ENCODE measurements at places on chromosomes 16 and 17.

DNA sequence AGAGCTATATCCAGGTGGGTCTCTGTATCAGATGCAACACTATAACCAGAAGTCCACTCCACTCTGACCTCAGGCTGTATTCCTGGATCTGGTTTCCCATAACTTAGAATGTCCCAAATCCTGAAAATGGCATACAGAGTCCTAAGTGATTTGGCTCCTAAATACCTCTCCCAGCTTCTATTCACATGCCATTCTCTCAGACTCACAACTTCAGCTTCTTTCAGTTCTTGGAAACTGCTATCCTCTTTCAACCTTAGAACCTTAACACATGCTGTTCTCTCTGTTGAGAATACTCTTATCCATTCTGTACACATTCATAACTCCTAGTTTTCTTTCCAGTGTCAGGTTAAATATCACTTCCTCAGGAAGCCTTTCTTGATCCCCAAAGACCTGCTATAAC is 132.0 kb downstream of the BRIP1 start:
- DNase-seq: no peak

DNA sequence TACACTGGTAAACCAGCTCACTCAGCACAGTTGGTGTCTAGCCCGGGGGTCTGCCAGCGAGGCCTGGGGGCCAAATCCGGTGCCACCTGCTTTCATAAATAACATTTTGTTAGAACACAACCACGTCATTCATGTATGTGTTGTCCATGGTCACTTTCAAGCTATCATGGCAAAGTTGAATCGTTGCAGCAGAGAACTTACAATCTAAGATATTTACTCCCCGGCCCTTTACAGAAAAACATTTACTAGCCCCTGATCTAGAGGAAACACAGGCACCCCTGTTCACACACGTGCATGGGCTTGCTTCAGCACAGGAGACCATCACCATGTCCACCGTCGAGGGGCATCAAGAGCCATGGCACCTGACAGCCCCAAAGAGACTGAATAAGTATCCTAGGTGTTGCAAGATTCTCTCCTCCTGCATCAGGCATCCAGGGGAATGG is 111.4 kb upstream of the DNAH9 start:
- DNase-seq: peak; percentile 39

DNA sequence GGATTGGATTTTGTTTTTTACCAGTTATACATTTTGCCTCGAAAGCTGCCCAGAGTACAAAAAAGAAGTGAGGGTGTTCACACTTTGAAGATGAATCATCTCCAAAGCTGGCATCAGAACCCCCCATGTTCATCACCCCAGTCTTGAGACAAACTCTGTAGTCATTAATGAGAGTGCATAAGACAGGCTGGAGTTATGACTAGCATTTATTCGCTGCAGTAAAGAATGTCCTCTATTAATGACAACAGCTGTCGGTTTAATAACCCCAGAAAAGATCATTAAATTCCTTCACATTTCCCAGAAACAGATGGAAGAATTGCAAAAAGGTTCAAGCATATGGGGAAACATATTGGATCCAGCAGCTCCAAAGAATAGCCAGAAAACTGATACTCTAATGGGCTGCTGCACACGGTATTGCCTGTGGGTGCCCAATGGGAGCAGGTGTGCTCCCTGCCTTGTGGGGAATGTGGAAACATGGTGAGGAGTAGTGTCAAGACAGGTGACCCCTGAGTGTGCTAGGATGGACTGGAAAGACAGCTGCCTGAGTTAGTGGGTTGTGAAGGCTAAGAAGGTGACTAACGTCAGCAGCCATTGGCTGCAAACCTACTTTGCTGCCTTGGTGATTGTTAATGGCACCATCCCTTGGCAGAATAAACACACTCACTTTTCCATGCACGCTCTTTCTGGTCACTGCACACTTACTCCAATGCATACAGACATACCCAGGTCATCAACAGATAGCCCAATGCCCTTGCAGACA is 81.9 kb downstream of the AIPL1 start:
- DNase-seq: no peak

- DNase-seq: no peak
These were observed 6.9 kb downstream of the HERPUD1 start for GRCh38 chr16:56938664-56939513.

- peak; percentile 89 for DNase-seq
These were observed 309.4 kb downstream of the SEC14L1 start for GRCh38 chr17:77449908-77450741.

GRCh38 chr16:69889295-69889964 is 61.7 kb upstream of the CLEC18A start:
- DNase-seq: no peak

DNA sequence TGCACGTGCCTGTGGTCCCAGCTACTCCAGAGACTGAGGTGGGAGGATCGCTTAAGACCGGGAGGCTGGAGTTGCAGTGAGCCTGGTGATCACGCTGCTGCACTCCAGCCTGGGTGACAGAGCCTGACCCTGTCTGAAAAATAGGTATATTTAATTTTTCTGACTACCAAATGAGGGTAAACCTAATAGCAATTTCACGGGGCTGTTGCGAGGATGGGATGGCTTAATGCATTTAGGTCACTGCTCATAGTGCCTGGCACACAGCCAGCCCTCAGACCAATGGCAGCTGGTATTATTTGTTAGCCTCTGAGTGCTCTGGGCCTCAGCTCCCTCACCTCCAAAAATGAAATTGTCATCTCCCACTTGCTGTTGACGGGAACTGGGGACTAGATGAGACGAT is 5.9 kb upstream of the CDIP1 start:
- no peak for DNase-seq

GRCh38 chr17:14098246-14098645 is 28.9 kb downstream of the COX10 start:
- DNase-seq: no peak

DNA sequence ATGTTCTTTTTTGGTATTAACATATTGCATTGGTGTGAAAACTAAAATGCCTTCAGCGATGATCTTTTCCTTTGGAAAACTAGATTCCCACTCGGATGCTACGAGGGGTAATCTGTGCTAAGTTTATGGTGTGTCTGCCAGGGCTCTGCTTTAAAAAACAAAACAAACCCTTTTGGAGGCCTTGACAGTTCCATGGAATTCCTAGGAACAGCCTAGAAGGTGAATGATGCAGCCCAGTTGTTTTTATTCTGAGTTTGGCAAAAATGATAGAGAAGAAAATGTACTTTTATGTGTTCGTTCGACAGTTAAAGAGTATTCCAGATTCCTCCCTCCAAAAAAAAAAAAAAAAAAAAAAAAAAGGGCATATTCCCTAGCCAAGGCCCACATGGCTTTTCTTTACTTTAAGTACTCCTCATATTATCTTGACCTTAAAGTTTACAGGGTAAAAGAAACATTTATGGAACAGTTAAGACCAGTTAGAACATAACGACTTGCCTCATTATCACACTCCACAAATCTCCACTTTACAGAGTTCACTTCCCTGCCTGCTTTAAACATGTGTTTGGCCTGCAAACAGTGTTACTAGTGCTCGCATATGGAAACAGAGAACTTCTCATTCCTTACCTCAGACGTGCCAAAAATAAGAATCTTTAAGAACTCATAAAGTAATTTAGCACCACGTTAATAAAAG is 159.1 kb downstream of the WWOX start:
- no peak for DNase-seq

DNA sequence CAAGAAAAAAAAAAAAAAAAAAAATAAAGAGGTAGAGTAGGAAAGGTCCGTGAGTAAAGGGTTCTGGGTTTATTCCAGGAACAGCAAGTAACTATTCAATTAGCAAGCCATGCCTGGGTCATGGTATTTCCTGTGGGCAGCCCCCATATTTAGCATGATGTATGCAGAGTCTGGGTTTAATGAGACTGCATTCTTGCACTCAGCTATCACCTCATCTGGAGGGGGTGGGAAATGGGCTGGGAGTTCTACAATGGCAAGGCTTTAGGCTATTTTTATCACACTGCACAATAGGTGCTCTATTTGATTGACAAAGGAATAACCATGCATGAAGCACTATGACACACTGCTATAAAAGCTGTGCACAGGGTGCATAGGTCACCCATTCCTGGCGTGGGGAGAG is 104.0 kb upstream of the CCL2 start:
- no peak for DNase-seq

DNA sequence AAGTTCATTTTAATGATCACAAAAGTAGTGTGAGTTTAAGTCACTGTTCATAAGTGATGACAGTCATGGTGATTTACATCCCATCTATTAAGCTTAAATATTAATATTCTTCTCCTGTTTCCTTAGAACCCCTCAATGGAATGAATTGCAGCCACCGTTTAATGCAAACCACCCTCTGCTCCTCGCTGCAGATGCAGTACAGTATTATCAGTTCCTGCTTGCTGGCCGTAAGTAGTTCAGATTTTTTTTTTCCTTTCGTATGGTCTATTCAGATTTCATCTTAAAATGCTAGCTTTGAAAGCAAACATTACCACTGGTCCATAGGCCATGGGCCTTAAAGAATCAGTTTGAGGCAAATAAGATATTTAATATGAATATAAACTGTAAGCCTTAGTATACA is 359.0 kb upstream of the TBX2 start:
- DNase-seq: no peak

DNA sequence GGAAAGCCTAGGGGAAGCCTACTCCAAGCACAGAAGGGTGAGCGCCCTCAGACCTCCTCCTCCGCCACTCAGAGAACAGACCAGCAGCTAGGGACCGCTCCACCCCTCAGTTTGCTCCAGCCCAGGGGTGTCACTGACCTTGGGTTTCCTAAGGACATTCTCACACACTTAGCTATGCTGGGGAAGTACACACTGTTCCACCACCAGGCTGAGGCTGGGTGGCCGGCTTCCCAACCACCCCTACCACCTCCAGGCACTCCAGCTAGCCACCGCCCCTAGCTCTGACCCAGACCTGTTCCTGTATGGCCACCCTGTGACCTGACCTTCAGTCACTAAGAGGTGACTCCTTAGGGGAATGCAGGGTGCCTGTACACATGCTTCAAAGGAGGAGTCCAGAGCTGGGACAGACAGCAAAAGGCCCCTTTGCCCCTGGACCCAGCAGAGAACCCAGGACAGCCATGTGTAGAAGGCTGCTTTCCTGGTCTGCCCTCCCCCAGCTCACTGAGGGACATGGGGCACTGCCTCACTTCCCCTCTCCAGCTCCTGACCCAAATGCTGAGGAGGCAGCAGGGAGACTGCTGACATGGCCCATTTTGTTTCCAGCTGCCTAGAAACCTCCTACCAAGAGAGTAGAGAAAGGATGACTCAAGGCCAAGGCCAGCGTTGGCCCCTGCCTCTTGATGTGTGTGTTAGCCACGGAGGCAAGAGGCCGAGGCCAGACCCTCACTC is 6.7 kb downstream of the HSPB9 start:
- no peak for DNase-seq

DNA sequence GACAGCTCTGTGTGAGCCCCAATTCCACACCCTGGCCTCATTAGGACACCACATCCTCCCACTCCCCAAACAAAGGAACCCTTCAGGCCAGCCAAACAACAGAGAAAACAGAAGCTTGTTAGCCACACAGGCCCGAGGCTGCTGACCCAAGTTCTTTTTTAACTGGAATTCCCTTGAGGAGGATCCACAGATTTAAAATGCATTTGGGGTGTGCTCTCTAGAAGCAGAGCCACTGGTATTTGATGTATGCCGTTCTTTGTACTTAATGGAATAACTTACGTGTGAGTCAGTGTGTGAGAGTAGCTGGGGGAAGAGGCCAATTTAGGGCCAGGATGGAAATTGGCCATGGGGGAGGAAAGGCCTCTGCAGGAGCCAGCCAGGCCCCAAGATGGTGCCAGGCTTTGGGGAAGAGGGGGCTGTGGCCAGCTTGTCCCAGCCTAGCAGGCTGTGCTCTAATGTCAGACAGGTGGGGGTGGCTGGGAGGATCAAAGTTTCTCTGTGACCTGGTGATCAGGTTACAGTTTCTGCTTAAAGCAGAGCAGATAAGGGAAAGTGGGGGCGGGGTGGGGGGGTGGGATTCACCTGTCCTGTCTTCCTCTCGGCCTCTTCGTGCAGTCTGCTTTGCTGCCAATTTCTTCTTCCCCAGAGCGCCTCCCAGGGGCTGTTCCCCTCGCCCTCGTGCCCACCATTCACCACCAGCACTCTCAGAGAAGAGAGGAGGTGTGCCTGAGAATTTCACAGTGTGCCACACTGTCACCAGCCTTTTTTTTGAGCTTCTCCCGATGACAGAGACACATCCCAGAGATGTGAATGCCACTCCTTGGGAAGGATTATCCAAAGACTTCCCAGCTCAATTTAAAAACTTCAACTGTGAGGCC is 50.8 kb downstream of the TOM1L2 start:
- peak; percentile 77 for DNase-seq

DNA sequence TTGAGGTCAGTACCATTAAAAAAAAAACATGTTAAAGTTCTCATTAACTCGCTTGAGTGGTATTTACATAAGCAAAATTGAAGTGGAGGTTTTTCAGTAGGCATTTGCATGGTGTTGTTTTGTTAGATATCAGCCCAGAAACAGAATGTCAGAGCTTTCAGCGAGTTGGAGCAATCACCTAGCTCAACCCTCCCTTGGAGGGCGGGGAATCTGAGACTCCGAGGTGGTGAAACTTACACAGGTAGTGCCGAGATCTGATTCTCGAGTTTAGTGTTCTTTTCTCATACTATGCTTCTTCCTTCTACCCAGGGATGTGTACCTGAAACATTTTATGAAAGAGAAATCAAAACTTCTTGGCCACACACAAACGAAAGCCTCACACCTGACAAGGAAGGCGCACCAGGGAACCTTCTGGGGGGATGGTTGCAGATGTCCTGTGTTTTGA is 6.6 kb downstream of the SEC14L1 start:
- DNase-seq: no peak

DNA sequence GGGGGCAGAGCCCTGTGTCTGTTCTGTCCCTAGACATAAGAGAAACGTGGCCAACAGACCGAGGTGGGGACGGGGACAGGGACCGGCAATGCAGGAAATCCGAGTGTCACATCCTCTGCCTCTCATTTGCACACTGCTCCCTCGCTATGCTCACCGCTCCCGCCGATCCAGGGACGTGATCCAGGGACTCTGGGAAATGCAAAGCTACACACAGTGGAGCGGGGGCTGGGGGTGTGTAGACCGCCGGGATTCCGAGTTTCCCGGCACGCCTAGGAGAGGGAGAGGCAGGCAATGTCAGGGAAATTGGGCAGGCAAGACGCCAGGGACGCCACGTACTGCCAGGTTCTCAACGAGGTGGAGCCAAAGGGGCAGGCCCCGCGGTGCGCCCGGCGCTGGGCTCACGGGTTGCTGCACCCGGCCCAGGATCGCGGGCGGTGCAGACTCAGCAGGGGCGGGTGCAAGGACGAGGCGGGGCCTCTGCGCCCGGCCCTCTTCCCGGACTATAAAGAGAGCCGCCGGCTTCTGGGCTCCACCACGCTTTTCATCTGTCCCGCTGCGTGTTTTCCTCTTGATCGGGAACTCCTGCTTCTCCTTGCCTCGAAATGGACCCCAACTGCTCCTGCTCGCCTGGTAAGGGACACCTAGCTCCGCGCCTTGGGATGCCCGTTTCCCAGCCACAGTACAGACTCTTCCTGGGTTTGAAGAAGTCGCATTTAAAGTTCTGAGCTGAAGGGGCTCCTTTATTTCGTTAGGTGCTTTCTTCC is at the start of gene MT1X:
MT1X (plus strand) TSS at position 532 of the 764 bp plus-strand sequence; CDS start at position 603, 71 bp downstream.
- DNase-seq: peak; percentile 80

Measured in neural progenitor cell (in vitro differentiated cells).